ENCODE measurements at places on chromosomes 11 and 22. TPM values are rescaled to one million over a fixed set of nuclear protein-coding genes. Genes with fewer than 3 reads are reported as not detected.

The GUCY1A2 gene
- 0.15 TPM for total RNA-seq

The OR2AG1 gene
- total RNA-seq: not detected

The KDM4D gene
- 2.1 TPM for total RNA-seq

The CABP4 gene
- not detected for total RNA-seq

The GATD1 gene
- total RNA-seq: 26.3 TPM

The KCNC1 gene
- total RNA-seq: not detected

The GRAMD4 gene
- total RNA-seq: 8.0 TPM

The P4HA3 gene
- total RNA-seq: 3.7 TPM

The CYP2R1 gene
- total RNA-seq: 6.1 TPM
